ENCODE measurements at places on chromosomes 2 and 18. TPM values are rescaled to one million over a fixed set of nuclear protein-coding genes. Genes with fewer than 3 reads are reported as not detected.

NTSR2 gene
- 0.08 TPM for total RNA-seq

ACVR2A gene
- total RNA-seq = 4.2 TPM

TCF23 gene
- total RNA-seq = not detected

GPR155 gene
- total RNA-seq = 0.11 TPM

KCNG3 gene
- 0.67 TPM for total RNA-seq

LCT gene
- total RNA-seq = 0.03 TPM

FMNL2 gene
- total RNA-seq = 31.2 TPM

SERPINE2 gene
- total RNA-seq = 139 TPM

SCN2A gene
- total RNA-seq = not detected

COL4A3 gene
- total RNA-seq = 0.60 TPM

EMX1 gene
- not detected for total RNA-seq

ADGRF3 gene
- total RNA-seq = 0.15 TPM

TDRD15 gene
- total RNA-seq = not detected

RAMP1 gene
- not detected for total RNA-seq

C1QL2 gene
- total RNA-seq = 0.31 TPM

FKBP1B gene
- 11.8 TPM for total RNA-seq

CFAP65 gene
- total RNA-seq = 0.17 TPM

RETSAT gene
- total RNA-seq = 55.5 TPM
